Osteoblast (primary cell): ENCODE measurements at places on chromosomes 6 and 20. TPM values are rescaled to one million over a fixed set of nuclear protein-coding genes. Genes with fewer than 3 reads are reported as not detected.

- no peak for DNase-seq
- peaks cover 17% of the 10 kb centered on the region for H3K27me3 ChIP-seq
- no peaks in the 10 kb centered on the region for H3K36me3 ChIP-seq
- H3K4me3 ChIP-seq = no peak overlapping the region
- H3K27ac ChIP-seq = no peak overlapping the region
Observed at GRCh38 chr20:2421247-2421646, 40.5 kb downstream of the TGM6 start.

DNA sequence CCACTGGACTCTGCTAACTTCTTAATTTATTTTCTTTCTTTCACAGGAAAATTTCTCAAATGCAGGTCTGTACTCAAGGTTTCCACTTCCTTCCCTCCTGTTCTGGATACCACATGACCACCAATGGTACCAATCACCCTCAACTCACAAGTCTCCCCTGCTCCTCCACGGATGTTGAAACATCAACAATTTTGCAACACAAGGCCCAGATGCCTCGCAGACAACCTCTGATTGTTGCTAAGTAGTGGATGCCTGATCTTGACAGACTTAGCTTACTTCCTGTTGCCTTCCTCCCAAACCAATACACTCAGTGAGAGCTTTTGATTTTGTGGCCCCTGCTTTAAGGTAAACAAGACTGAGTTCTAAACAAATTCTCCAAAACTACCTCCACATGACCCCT is 146.6 kb downstream of the FRK start:
- H3K27ac ChIP-seq = no peak overlapping the region
- no peaks in the 10 kb centered on the region for H3K27me3 ChIP-seq
- H3K36me3 ChIP-seq = no peaks in the 10 kb centered on the region

GRCh38 chr6:152685819-152686218 is 11.9 kb upstream of the MYCT1 start:
- DNase-seq = no peak
- no peak overlapping the region for H3K4me3 ChIP-seq
- H3K4me1 ChIP-seq = no peaks in the 10 kb centered on the region
- no peak overlapping the region for H3K27ac ChIP-seq

DNA sequence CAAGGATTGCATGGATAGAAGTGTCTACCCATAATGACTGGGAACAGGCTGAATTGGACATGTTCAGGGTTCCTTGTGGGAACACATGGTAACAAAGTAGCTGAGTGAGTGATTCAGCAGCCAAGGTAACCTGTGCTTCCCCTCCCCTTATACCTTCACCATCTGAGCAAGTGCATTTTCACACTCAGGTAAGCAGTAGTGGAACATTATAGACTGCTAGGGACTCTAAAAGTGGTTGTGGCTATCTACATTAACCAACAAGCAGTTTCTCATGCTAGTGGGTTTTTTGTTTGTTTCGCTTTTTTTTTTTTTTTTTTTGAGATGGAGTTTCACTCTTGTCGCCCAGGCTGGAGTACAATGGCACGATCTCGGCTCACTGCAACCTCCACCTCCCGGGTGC is 41.4 kb downstream of the KIZ start:
- H3K36me3 ChIP-seq = peaks cover 2% of the 10 kb centered on the region
- no peaks in the 10 kb centered on the region for H3K27me3 ChIP-seq
- H3K4me1 ChIP-seq = no peaks in the 10 kb centered on the region
- DNase-seq = no peak

GRCh38 chr6:11714798-11715285 is 63.8 kb downstream of the ADTRP start:
- H3K27ac ChIP-seq = no peak overlapping the region
- DNase-seq = no peak
- no peak overlapping the region for H3K4me3 ChIP-seq
- H3K27me3 ChIP-seq = no peaks in the 10 kb centered on the region

DNA sequence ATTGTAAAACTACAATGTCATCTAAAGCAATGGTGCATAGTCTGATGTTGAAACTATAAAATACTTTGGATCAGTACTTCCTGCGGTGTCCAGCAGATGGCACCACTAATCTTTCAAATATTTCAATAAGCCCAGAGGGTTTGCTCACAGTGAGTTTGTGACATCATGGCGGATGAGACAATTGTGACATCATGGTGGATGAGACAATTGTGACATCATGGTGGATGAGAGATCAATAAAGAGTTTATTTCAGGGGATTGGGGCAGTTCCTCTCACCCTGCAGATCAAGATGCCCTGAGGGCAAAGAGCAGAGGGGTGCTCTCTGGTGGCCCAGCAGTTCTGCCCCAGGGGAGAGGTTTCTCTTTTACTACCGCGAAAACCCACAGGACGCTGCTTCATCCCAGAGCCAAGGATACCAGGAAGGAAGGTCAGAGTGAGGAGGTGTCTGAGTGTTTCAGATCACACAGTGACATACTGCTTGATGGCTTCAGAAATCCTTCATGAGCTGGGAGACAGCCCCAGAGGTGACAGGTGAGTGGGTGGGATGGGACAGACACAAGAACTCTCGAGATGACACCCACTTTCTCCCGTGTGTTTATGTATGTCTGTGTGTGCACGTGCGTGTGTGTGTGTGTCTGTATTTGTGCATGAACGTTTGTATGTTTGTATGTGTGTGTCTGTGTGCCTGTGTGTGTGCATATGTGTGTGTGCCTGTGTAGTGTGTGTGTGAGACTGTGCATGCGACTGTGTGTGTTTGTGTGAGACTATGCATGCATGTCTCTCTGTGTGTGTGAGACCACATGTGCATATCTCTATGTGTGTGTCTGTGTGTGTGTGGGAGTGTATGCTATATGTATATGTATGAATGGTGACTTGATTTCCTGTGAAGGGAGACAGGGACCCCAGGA is 7.3 kb upstream of the ULBP2 start:
- H3K4me3 ChIP-seq = no peak overlapping the region
- no peak overlapping the region for H3K27ac ChIP-seq
- H3K36me3 ChIP-seq = no peaks in the 10 kb centered on the region
- peaks cover 57% of the 10 kb centered on the region for H3K27me3 ChIP-seq

DNA sequence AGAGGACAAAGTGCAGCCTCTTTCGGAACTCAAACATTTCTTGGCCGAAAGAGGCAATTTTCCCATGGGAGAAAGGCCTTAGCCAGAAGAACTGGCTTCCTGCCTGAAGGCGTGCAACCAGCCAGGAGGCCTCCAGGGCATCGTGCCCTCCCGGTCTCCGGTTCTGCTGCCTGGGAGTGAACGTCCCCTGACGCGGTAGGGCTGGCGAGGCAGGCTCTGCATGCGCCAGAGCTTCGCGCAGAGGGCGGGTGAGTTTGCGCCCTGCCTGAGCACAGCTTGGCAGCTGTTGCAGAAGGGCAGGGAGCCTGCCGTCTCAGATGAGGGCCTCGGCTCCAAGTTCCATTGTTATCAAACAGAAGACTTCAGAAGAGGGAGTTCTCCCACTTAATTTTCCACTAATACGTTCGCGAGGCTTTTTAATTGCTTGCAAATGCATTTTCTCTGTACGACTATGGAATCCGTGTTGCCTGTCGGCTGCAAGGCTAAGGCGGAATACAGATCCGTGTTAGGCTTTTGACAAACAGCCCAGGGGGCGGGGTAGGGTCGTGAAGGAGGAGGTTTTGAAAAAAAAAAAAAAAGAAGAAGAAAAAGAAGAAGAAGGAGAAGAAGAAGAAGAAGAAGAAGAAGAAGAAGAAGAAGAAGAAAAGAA is 5.5 kb upstream of the TFAP2D start:
- H3K36me3 ChIP-seq = no peaks in the 10 kb centered on the region
- H3K27ac ChIP-seq = no peak overlapping the region

- no peaks in the 10 kb centered on the region for H3K36me3 ChIP-seq
- H3K27me3 ChIP-seq = no peaks in the 10 kb centered on the region
- H3K4me3 ChIP-seq = no peak overlapping the region
- H3K4me1 ChIP-seq = no peaks in the 10 kb centered on the region
- H3K27ac ChIP-seq = no peak overlapping the region
- DNase-seq = peak; percentile 18
Observed at GRCh38 chr6:72151742-72152141, 265.4 kb downstream of the RIMS1 start.

- no peak for DNase-seq
- no peaks in the 10 kb centered on the region for H3K36me3 ChIP-seq
- no peak overlapping the region for H3K4me3 ChIP-seq
- H3K27me3 ChIP-seq = no peaks in the 10 kb centered on the region
- H3K27ac ChIP-seq = no peak overlapping the region
Observed at GRCh38 chr6:91094806-91095475, 508.1 kb upstream of the MAP3K7 start.

DNA sequence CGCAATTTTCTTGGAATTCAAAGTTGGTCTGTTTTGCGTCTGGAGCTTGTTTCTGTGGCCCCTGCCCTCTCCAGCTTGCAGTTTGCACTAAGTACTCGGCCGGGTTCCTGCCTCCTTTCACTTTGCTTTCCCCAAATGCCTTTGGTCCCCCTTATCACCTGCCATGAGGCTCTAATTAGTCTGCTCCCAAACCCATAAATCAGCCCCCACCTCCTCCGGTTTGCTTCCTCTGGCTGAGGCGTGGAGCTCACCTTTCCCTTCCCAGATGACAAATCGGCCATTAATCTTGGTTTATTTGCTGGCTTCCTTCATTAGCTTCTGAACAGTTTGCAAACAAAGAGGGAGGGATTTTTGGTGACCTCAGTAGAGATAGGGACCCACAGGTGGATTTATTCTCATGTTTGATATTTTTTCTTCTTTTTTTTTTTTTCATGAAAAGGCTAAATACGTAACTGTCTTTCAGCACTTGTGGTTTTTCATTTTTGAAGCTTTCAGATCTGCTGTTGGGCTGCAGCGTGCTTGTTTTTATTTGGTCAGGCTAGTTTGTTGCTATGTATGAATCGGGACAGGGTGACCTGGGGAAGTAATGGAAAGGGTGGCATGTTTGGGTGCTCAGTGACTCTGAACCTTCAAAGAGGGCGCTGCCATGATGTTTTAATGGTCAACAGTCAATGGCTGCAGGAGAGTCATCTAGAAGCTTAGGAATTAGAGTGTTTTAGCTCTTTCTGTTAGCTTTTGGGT is 121.7 kb upstream of the JAG1 start:
- H3K36me3 ChIP-seq = no peaks in the 10 kb centered on the region
- peaks cover 3% of the 10 kb centered on the region for H3K27me3 ChIP-seq
- peaks cover 6% of the 10 kb centered on the region for H3K4me1 ChIP-seq
- DNase-seq = no peak
- no peak overlapping the region for H3K27ac ChIP-seq

DNA sequence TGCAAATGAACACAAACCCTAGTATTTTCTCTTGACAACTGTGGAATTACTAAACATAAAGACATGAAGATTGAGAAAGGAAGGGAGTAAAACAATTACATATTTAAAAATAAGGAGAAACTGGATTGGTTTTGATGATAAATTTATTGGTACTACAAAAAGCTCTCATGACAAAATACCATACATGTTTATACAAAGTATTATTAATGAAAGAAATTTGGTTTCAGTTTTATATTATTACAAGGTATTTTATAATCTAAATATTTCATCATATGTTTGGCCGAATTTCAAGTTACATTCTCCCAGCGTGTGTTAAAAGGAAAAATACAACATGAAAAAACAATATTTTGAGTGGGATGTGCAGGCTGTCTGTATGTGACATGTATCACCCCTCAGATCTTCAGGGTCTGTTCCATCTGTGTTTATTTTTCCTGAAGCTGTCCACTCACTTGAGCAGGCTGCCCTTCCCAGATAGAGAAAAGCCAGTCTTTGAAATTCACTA is 568.4 kb downstream of the NKAIN2 start:
- no peaks in the 10 kb centered on the region for H3K36me3 ChIP-seq
- DNase-seq = no peak
- H3K4me3 ChIP-seq = no peak overlapping the region
- no peaks in the 10 kb centered on the region for H3K4me1 ChIP-seq
- no peaks in the 10 kb centered on the region for H3K27me3 ChIP-seq
- no peak overlapping the region for H3K27ac ChIP-seq

- H3K4me3 ChIP-seq = no peak overlapping the region
- H3K4me1 ChIP-seq = no peaks in the 10 kb centered on the region
- no peak for DNase-seq
Observed at GRCh38 chr6:30657454-30657853, 10.5 kb downstream of the C6orf136 start.

DNA sequence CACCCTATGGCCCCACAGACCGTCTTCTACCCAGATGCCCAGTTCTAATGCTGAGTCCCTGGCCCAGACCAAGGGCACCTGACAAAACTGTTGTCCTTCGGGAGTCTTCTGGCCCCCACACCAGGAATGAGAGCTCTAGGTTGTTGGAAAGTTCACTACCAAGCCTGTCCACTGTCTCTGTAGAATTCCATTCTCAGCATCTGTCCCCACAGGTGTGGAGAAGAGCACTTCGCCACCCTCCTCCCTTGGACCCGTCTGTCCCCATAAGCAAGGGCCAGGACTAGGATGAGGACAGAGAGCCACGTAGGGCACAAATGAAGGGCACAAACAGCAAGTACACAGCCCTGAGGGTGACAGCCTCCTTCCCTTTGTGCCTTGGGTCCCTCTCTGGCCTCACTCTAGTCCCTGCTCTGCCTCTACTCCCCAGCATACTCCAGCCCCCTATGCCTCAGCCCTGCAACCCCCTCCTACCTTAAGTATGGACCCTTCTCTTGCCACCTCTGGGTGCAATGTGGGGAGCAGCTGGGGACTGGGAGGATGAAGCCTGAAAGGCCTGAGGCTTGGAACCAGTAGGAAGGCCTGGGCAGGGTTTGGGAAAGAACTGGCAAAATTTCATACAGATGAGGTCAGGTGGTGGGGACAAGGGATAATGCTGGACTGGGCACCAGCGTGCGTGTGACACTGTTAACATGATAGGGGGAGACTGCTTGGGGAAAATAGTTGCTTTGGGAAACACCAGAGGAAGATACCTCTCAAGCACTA is 4.3 kb downstream of the LZTS3 start:
- H3K4me1 ChIP-seq = peaks cover 2% of the 10 kb centered on the region
- no peak overlapping the region for H3K27ac ChIP-seq
- peaks cover 10% of the 10 kb centered on the region for H3K27me3 ChIP-seq
- no peaks in the 10 kb centered on the region for H3K36me3 ChIP-seq
- H3K4me3 ChIP-seq = no peak overlapping the region
- peak; percentile 90 for DNase-seq

DNA sequence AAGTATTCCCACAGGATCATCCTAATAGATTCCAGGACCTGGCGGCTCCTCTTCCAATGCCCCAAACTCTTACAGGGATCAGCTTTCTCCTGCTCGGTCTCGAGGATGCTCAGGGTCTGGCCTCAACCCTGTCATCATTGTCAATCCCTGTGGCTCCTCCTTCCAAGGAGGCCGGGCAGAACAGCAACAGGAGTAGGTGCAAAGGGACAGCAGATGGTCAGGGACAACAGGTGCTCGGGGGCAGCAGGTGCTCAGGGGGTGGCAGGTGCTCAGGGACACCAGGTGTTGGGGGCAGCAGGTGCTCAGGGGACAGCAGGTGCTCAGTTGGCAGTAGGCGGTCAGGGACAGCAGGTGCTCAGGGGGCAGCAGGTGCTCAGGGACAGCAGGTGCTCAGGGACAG is 84.8 kb downstream of the TTLL2 start:
- H3K4me1 ChIP-seq = no peaks in the 10 kb centered on the region
- H3K27ac ChIP-seq = no peak overlapping the region
- no peak overlapping the region for H3K4me3 ChIP-seq
- no peaks in the 10 kb centered on the region for H3K36me3 ChIP-seq
- no peak for DNase-seq

GRCh38 chr6:107564589-107564951 is 74.7 kb downstream of the SOBP start:
- no peaks in the 10 kb centered on the region for H3K36me3 ChIP-seq
- H3K4me1 ChIP-seq = no peaks in the 10 kb centered on the region
- H3K4me3 ChIP-seq = no peak overlapping the region
- H3K27ac ChIP-seq = no peak overlapping the region
- peaks cover 2% of the 10 kb centered on the region for H3K27me3 ChIP-seq

The RAD21L1 gene
- total RNA-seq = not detected in 2 replicates

The MACROD2 gene
- 1.8 and 4.0 TPM in 2 replicates for total RNA-seq

The ESR1 gene
- total RNA-seq = 2.4 and 3.3 TPM in 2 replicates

The RRAGD gene
- total RNA-seq = 3.3 and 4.7 TPM in 2 replicates

The C20orf144 gene
- under 0.01 TPM in 2 replicates for total RNA-seq

The CST4 gene
- not detected in 2 replicates for total RNA-seq

The OTOR gene
- total RNA-seq = not detected in 2 replicates

The TMC2 gene
- not detected in 2 replicates for total RNA-seq

The SIRPD gene
- not detected in 2 replicates for total RNA-seq

The NNAT gene
- not detected in 2 replicates for total RNA-seq
